ENCODE measurements at places on chromosomes 2 and 18.

- DNase-seq = no peak
Observed at GRCh38 chr2:31216734-31217133, 581 bp downstream of the CAPN14 start.

DNA sequence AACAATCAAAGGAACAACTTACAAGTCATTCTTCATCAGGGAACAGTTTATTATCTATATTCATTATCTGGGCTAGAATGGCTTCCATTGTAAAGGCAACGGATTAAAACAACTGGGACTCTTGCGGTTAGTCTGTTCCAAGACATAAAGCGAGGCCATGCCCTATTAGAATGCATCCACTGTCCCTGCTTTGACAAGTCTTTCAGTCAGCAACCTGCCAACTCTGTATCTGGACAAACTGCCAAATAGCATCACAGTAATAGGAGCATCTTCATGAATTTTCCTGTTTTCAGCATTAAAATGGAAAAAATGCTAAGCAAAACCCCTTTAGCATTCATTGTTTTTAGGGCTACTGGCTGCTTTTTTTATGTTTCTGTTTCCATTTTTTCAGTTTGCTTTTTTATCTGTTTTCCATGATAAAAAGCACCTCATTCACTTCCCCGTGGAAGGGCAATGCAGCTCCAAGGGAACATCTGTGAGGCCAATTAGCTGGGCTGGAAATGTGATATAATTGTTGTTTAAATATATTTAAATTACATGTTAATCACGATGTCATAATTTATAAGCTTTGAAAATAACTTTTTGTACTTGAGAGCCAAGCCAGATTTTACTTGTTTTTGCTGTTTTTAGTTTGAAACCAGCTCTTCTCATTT lies 834.3 kb downstream of the CPS1 start:
- DNase-seq = no peak

DNA sequence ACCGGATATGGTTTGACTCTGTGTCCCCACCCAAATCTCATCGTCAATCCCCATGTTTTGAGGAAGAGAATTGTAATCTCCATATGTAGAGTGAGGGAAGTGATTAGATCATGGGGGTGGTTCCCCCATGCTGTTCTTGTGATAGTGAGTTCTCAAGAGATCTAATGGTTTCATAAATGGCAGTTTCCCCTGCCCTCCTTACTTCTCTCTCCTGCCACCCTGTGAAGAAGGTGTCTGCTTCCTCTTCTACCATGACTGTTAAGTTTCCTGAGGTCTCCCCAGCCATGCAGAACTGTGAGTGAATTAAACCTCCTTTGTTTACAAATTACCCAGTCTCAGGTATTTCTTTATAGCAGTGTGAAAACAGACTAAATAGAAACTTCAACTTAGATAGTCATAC lies 69.5 kb downstream of the SESTD1 start:
- no peak for DNase-seq

GRCh38 chr18:26536032-26536431 lies 12.3 kb downstream of the KCTD1 start:
- DNase-seq = no peak

- DNase-seq = no peak
Observed at GRCh38 chr2:30165617-30166016, 18.8 kb downstream of the YPEL5 start.

DNA sequence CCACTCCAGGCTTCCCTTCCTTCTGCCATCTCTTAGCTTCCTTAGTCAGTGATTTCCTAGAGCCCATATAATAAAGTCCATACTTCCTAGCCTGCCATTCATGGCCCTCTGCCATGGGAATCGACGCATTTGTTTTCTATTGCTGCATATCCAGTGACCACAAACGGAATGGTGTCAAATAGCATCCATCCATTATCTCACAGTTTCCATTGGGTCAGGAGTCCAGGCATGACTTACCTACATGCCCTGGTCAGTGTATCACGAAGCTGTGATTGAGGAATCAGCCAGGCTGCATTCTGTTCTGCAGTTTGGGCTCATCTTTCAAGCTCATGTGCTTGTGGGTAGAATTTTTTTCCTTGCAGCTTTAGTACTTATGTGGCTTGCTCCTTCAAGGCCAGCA lies 209.7 kb upstream of the EPAS1 start:
- no peak for DNase-seq

DNA sequence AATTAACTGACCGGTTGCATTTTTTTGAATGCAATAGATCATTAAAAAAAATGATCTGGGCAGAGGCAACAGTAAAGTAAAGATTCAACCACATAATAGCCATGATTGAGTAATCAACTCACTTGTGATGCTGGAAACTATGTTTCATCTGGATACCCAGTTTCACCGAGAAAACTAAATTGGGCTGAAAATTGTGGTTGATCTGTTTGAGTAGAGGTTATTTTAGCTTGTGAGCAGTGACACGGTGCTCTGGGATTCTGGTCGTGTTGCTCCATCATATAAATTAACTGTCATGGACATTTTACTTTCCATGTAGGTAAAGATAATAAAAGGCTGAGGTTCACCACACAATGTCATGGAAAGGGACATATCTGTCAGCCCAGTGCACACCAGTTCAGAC lies 58.7 kb downstream of the CD226 start:
- DNase-seq = no peak

- DNase-seq = no peak
Observed at GRCh38 chr2:54455131-54455562, 980 bp upstream of the SPTBN1 start.

DNA sequence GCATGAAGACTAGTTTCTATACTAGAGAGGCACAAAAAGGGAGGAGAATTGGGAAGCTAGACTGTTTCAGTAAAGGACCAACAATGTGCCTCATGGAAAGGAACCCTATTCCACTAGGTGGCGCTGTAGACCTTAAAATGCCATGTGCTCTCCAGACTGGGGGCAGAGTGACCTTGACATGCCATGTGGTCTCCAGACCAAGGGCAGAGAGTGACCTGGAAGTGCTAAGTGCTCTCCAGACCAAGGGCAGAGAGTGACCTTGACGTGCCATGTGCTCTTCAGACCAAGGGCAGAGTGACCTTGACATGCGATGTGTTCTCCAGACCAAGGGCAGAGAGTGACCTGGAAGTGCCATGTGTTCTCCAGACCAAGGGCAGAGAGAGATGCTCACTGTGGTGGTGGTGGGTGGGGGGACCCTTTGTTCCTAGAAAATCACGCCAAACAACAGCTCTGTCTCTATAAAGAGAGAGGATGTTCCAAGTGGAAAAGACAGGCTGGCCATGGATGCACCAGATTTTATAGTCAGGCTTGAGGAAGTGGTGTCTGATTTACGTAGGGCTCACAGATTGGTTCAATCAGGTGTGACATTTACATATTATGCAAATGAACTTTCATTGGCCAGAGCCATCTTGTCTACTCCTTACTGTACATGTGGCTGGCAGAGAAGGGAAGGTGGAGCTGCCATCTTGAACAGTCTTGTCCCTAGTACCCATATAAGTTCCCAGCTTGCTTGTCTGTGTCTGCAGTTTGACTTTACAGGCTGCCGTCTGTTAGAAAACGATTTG lies 344.0 kb upstream of the DDX18 start:
- DNase-seq = no peak

DNA sequence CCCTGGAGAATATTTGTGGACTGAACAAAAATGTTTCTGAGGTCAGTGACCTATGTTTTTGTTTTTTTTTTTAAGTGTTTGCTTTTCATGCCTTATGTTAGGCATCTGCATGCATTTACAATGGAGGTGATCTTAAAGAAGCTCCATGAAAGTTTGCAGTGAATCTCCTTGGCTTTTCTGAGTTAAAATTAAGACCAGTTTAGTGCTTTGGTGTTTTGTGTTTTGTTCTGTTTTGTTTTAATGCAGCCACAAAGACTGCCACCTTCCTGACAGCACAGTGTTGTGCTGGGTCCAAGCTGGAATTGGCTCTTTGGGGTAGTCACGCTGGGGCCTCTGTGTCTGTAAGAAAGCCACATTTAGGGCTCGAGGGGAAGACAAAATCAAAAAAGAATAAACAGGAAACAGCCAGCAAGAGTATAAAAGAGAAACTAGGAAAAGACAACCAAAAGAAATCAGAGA lies 396.2 kb downstream of the ARHGAP15 start:
- no peak for DNase-seq

- DNase-seq = no peak
Observed at GRCh38 chr2:37317746-37318145, 6.9 kb downstream of the PRKD3 start.

DNA sequence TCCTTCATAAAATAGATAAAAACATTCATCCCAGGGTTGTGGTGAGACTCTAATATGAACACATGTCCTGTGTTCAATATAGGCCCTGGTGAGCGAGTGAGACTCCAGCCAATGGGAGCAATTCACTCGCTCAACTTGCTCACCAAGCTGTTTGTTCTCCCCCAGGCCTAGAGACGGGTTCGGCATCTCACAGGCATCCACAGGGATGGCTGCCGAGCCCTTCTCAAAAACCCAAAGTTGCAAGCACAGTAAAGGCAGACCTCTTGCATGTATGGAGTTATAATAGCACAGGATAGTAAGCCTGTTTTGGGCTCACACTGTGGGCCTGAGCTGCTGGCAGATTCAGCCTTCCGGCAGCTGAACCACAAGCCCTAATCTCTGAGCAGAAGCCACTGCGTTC lies 15.7 kb downstream of the PARD6G start:
- DNase-seq = no peak

GRCh38 chr18:57052759-57053158 lies 94.1 kb upstream of the BOD1L2 start:
- no peak for DNase-seq

GRCh38 chr2:149076863-149077412 lies 38.4 kb downstream of the LYPD6B start:
- DNase-seq = no peak

- no peak for DNase-seq
Observed at GRCh38 chr2:19710230-19710629, 191.6 kb downstream of the TTC32 start.

- DNase-seq = no peak
Observed at GRCh38 chr2:199903111-199903510, 8.0 kb upstream of the C2orf69 start.

DNA sequence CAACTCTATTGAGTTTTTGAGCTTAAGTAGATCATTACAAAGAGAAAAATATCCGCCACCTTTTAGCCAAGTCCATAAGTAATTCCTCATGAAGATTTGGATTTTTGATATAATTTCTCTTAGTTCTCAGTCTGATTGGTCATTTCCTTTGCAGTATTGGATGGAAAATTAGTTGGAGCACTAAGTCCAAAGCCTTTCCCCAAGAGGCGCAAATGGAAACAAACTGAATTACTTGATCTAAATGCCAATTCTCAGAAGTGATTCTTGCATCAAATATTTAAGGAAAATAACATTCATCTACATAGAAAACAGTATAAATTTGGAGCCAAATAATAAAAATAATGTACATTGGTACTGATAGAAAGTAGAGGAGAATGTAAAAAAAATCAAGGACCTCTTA lies 115.6 kb downstream of the CACNB4 start:
- no peak for DNase-seq

DNA sequence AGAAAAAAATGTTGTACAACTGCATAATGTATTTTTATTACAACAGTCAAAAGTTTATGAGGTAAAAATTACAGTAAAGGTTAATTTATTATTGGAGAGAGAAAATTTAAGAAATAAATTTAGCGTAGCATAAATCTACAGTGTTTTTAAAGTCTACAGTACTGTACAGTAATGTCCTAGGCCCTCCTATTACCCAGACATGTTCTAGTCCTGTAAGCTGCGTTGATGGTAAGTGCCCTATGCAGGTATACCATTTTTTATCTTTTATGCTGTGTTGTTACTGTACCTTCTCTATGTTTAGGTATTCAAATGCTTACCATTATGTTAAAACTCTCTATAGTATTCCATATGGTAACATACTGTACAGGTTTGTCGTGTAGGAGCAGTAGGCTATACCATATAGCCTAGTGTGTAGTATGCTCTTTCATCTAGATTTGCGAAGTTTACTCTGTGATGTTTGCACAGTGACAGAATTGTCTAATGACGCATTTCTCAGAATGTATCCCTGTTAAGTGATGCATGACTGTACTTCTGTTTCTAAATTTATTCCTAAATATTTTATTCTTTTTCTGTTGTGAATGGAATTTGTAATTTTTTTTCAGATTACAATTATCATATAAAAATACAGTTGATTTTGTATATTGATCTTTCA lies 24.5 kb downstream of the ABI2 start:
- DNase-seq = no peak

DNA sequence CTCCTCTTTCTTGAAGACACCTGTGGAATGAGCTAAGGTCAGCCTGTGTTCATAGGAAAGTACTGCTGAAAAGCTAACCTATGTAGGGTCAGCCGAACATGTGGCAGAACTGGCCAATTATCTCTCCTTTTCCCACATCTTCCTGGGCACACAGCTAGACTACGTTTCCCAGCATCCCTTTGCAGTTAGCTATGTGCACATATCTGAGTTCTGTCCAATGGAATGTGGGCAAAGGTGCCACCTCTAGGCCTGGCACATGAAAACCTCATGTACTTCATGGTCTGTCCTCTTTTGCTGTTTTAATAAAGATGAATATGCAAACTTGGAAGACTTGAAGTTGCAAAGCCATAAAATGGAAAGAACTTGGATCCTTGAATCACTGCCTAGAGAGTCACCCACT lies 352.6 kb downstream of the TNS1 start:
- no peak for DNase-seq

- DNase-seq = no peak
Observed at GRCh38 chr2:5696404-5696944, 4.3 kb downstream of the SOX11 start.

DNA sequence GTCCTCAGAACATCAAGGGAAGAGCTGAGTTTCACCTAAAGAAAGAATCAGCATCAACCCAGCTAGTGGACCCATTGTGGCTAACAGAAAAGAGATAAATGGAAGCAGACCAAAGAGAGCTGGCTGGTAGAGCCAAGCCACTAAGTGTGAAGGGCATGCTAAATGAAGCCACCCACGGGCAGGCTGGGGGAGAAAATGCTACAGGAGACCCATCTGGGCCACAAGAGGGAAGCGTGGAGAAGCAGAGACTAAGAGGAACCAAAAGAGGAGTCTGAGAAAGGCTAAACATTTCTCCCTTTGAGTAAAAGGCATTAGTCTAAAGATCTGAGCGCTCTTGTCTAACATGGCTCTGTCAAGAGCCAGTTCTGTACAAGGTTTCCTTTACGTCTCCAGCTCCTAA lies 15.8 kb downstream of the CWC22 start:
- no peak for DNase-seq

GRCh38 chr2:8546612-8547283 lies 135.1 kb upstream of the ID2 start:
- no peak for DNase-seq

DNA sequence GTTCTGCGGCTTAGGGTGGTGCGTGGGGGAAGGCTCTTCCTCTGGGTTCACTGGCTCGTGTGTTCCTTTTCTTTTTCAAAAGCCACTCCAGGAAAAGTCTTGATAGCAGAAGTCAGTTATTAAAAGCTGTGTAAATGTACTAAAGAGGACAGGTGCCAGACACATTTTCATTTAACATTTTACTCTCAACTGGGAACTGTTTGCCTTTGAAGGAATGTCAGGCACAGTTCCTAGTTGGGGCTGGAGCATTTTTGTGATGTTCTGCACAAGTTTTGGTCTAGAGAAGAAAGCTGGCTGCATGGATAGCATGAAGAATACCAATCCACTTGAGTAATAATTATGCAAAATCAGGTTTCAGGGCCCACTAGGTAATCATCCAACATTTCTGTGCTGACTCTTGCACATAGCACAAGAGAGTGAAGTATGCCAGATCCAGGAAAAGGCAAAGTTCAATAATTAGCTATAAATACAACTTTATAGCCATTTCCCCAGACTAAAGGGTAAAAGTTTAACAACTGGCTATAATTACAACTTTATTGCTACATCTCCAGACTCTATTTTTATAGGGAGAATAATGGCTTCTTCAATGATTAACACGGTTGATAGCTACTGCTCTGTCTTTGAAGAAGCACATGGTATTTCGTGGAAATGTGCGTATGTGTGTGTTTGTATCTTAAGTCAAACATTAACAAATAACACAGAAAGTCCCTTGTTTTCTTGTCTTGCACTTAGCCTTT lies 16.2 kb downstream of the SCYGR8 start:
- DNase-seq = no peak
